ENCODE measurements at places on chromosomes 2 and 18.

GRCh38 chr2:197599285-197599965 is 76.0 kb downstream of the RFTN2 start:
- peak; percentile 36 for DNase-seq

DNA sequence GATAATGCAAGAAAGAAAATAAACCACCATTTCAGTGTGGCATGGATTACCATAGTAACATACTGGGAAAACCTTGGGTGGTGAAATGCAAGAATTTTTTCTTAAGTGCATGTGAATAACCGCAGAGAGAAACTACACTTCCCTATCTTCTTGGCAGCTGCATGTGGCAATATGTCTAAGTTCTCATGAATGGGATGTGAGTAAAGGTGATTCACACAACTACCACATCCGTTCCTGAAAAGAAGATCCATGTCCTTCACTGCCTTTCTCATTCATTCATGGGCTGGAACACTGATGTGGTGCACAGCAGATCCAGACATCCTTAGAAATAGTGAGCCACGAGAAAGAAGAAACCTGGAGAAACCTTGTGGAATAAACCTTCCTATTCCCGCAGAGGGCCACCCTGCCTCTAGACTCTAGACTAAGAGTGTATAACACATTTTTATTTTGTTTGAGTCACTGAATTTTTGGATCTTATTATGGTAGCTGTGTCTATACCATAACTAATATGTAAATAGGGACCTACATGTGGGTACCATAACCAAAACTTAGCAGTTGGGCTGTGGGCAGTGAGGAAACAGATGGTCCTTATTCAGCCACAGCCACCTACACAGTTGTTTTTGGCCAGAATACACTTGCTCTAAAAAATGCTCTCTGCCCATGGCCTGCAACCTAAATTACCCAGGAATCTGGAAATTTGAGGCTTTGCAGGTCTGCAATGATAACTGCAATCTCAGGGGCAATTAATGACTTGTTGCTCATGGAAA is 573.3 kb downstream of the LRP1B start:
- no peak for DNase-seq

- DNase-seq = no peak
These were observed 89.9 kb upstream of the SLC1A4 start for GRCh38 chr2:64899081-64899865.

- no peak for DNase-seq
These were observed 39.1 kb upstream of the NABP1 start for GRCh38 chr2:191638802-191639172.

- DNase-seq = no peak
These were observed 431.8 kb upstream of the MC4R start for GRCh38 chr18:60804415-60804814.

DNA sequence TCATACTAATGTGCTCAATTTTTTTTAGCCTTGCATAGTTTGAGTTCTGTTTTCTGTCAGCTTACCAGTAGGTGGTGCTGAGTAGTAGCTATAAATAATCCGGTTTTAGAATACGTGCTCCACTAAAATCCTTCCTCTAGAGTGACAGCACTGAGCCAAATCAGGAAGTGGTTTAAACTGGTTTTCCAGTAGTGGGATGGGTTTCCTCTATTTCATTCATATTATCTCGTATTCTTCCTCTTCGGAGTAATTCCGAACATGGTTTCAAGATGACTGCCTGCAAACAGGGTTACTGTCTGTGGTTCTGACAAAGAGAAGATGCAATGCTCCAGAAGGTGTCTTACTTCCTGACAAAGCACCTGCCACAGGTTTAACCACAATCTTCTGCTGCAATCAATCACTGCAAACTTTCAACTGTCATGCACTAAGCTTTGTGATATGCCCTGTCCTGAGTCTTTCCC is 496.9 kb upstream of the VRK2 start:
- DNase-seq = no peak

DNA sequence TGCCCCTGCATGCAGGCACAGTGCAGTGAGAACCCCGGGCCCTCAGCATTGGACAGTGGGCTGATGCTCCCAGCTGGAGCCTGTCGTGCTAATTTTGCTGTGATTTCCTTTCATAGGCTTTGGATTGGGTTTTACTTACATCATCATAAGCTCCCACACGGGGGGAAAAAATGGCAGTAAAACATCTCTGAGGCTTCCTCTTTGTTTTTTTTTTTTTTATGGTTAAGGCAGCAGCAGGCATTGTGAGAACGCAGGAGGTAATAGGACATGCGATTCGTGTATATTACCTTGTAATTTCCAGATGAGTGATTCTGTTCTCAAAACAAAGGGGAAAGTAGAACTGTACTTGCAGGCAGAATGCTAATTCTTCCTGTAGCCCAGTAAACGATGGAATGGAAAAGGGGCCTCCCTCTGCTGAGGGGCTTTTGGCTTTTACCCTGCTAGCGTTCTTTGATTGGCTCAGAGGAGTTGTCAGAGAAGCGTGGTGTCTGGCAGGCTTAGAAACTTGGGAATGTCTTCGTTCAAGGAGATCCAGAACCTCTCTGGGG is 89.7 kb downstream of the NPAS2 start:
- no peak for DNase-seq

DNA sequence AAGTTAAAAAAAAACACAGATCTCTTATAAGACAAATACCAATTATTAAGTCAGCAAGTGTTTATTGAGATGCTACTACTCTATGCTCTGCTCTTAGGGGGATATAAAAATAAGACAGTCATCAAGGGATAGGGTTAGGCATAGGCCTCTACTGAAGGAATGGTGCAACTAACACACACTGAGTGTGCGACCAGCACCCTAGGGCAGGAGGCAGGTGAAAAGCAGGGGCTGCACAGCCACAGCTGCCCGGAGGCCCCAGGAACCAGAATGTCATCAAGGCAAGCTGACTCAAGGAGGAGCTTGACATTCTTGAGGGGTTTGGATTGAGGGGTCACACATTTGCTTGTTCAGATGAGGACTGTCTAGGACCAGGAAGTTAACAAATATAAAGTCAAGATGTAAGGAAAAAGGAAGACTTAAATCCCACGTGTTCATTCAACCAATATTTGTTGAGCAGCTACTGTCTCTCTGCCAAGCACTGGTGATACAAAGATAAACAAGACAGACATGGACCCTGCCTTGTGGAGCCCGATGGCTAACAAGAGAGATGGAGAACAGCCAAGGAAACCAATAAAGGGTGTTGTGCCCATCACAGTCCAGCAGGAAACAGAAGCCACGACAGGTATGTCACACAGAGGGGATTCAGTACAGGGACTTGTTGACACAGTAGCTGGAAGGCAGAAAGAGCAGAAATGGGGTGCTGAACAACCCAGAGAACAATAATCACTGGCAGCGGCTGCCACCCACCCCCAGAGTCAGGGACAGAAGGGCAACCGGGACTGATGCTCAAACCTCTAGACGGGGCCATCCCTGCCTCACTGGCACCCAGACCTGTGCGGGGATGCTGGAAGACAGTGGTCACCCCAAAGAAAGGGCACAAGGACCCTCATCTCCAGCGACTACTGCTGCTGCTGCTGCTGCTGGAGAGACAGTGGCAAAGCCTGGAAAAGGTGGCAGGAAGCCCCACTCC is 45.8 kb upstream of the MAL start:
- DNase-seq = no peak

- peak; percentile 1 for DNase-seq
These were observed 889.1 kb upstream of the GCFC2 start for GRCh38 chr2:76599732-76600368.

GRCh38 chr2:112835536-112836162 is 930 bp downstream of the IL1B start:
- no peak for DNase-seq

GRCh38 chr2:2159336-2159735 is 171.7 kb downstream of the MYT1L start:
- DNase-seq = no peak

GRCh38 chr2:942775-943460 is 7.7 kb upstream of the SNTG2 start:
- DNase-seq = no peak

GRCh38 chr2:180677930-180678624 is 302.3 kb upstream of the UBE2E3 start:
- no peak for DNase-seq

DNA sequence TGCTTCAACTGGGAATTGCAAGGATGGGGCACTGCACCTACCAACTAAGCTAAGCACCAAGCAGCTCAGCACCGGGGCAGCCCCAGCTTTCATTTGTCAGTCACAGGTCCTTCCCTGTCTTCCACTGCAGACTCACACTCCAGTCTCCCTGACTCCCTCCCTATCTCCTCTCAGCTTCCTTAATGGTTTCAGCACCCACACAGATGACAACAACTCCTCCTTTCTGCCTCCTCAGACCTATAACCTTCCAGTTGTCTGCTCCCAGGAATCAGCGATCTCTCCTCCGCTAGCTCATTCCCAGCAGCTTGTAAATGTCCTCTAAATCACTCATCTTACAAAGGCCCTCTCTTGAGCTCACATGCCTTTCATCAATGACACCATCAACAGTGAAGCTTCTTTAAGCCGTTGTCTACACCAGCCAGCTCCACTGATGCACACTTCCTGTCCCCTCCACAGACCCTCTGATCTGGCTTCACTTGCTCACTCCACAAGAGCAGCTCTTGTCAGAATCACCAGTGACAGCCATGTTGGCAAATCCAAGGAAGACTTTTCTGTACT is 32.1 kb downstream of the CLASP1 start:
- no peak for DNase-seq

- no peak for DNase-seq
These were observed 133.0 kb downstream of the MYO3B start for GRCh38 chr2:170310876-170311502.

Data from activated T-cell treated with anti-CD3 and anti-CD28 coated beads, Interleukin-2, amount 50 U/mL, for 72 hours (primary cell).